ENCODE measurements at places on chromosomes 4 and X.

DNA sequence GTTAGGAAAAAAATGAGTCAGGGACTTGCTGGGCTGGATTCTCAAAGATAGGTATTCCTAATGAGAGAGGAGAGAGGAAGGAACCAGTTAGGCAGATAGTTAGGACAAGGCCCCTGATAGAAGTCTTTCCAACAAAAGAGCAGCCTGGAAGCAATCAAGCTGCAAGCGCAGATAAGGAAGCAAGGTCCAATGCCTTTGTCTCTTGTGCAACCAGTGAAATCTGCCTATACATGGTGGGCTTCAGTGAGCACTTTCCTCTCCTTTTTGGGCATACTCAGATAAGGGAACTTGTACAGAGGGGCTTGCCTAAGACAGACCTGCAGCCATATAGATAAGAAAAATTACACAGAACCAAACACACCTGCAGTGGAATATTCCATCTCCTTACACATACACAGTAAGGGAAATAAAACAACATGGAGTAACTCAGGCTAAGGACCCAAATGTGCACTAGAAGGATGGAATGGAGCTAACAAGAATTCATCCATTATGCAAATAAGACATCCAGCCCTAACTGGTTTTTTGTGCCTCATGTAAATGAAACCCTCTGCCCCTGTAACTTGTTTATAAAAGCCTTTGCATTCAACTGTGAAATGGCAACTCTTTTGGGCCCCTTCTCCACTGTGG lies 68.8 kb downstream of the PCDH18 start:
- DNase-seq, result no peak

GRCh38 chrX:13499736-13500135 lies 69.7 kb upstream of the EGFL6 start:
- DNase-seq, result no peak

- no peak for DNase-seq
Measured at GRCh38 chrX:124506066-124506465, 159.7 kb downstream of the SH2D1A start.

DNA sequence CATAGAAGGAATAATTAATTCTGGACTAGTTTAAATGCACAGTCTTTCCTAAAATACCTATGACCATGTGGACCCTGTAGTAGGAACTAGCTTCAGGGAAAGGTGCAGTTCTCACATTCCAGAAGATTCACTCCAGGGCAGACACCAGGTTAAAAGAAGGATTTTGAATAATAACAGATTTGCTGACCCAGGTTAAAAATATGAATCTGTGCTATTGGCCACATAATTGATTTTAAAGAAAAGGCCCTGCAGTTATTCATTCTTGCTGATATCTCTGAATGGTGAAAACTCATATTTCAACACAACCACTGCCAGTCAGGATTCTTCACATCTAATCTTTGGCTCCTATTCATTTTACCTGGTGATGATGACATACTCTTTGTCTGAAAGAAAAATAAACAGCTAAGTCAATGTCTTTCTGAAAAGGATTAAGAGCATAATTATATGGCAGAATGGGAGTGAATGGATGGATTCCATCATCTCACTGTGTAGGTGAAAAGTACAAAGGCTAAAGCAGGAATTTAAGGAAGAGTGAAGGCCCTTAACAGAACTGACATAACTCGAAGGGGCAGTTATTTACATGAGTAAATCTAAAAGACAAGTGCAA lies 432.8 kb downstream of the PDGFC start:
- DNase-seq, result no peak

- DNase-seq, result no peak
Measured at GRCh38 chrX:1533058-1533457, 3.9 kb downstream of the P2RY8 start.

DNA sequence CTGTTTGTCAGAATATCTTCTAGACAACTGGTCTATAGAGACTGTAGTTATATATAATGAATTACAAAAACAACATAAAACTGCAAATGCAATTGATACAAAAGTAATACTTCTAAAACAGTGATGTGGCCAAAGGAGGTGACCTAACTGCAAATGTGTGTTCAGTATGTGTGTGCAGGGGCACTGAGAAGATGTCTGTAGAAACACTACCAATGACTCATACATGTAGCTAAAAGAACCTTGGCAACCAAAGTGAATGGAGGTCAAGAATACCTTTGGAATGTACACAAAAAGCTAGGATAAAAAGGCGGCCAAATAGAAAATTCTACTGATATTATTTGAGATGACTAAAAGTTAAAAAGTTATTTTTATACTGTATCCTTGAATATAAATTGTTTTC lies 261.8 kb downstream of the CAMK2D start:
- DNase-seq, result no peak

GRCh38 chr4:78567500-78568060 lies 16.0 kb downstream of the ANXA3 start:
- DNase-seq, result no peak

- peak; percentile 4 for DNase-seq
Measured at GRCh38 chr4:661881-662761, 12.0 kb downstream of the ATP5ME start.

- no peak for DNase-seq
Measured at GRCh38 chrX:53476371-53476770, 42.2 kb upstream of the HSD17B10 start.

DNA sequence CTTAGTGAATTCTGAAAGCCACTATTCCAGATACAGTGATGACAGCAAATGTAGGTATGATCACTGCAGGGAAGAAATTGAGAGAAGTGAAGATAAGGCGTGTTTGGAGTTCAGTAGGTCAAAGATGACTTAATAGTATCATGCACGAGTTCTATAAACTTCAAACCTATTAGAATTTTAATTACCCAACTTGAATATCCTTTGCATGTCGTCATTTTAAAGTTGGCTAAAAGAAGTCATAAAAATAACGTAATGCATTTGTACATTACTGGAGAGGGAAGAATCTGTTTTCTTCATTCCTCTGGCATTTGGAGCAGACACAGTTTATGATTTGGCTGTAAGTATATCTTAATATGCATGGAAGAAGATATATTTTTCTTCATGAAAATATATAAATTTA lies 68.6 kb upstream of the MXRA5 start:
- no peak for DNase-seq

- no peak for DNase-seq
Measured at GRCh38 chr4:53932796-53933610, 131.4 kb downstream of the CHIC2 start.

- no peak for DNase-seq
Measured at GRCh38 chr4:67918428-67918827, 34.6 kb upstream of the TMPRSS11D start.

GRCh38 chrX:46770000-46770816 lies 11.3 kb upstream of the SLC9A7 start:
- no peak for DNase-seq

DNA sequence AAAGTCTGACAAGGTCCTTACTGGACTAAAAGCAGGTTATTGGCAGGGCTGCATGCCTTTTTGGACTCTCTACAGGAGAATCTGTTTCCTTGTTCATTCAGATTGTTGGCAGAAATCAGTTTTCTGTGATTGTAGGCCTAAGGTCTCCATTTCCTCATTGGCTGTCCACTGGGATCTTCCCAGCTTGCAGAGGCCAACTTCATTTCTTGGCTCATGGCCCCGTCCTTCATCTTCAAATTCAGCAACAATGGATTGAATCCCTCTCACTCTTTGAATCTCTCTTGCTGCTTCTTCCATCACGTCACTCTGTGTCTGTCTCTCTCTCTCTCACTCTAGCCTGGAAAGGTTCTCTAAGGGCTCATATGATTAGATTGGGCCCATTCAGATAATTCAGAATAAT lies 14.9 kb upstream of the GLUD2 start:
- no peak for DNase-seq

- no peak for DNase-seq
Measured at GRCh38 chr4:55215087-55215486, 89.7 kb upstream of the KDR start.

- DNase-seq, result no peak
Measured at GRCh38 chr4:5954056-5954760, 61.3 kb upstream of the CRMP1 start.

DNA sequence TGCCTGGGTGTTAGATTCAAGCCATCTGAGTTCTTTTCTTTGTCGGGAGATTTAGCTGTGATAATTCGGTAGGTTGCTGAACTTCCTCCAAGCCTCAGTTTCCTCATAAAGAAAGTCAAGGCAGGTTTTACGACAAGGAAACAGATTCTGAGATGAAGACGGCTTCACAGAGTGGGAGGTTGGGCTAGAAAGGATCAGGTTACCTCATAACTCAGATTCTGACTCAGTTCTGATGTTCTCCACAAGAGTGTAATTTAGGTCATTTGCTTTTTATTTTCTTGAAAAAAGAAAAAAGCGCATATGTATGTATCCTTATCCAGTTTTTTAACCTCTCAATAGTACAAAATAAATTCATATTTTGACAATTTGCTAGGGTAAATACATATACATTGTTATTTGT lies 47.2 kb upstream of the ELOVL6 start:
- DNase-seq, result no peak

DNA sequence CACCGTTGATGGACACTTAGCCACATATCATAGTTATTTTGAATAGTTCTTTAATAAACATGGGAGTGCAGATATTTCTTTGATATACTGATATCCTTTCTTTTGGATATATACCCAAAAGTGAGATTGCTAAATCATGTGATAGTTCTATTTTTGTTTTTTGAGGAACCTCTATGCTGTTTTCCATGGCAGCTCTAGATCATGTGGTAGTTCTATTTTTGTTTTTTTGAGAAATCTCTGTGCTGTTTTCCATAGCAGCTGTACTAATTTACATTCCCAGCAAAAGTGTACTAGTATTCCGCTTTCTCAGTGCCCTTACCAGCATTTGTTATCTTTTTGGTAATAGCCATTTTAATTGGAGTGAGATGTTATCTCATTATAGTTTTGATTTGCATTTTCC lies 3.6 kb downstream of the SH3BGRL start:
- DNase-seq, result no peak

- DNase-seq, result no peak
Measured at GRCh38 chr4:87409420-87409939, 12.9 kb upstream of the NUDT9 start.

DNA sequence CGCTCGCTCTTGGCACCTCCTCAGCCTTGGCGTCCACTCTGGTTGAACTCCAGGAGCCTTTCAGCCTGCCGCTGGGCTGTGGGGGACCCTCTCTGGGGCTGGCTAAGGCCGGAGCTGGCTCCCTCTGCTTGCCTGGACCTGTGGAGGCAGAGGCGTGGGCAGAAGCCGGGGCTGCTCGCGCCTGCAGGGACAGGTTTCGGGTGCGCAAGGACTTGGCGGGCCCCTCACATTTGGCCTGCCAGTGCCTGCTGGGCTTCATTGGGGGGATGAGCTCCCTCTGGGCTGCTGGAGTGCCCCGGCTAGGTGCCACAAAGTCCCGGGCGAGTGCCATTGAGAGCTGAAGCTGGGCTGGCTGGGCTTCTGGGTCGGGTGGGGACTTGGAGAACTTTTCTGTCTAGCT lies 371.7 kb downstream of the FAM133A start:
- no peak for DNase-seq

DNA sequence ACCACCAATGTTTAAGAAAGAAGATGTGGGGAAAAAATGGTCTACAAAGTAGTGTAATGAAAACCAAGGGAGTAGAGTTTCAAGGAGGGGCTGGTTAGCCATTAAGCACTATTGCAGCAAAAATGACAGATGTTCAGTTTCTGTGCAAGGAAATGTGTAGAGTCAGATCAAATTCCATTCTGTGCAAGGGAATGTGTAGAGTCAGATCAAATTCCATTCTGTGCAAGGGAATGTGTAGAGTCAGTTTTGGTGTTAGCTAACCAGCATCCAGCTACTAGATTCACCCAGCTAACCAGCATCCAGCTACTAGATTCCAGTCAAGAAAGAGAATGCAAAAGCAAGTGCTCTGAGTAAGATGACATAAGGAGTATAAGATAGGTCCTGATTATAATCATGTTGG lies 208.8 kb downstream of the COX18 start:
- DNase-seq, result no peak

DNA sequence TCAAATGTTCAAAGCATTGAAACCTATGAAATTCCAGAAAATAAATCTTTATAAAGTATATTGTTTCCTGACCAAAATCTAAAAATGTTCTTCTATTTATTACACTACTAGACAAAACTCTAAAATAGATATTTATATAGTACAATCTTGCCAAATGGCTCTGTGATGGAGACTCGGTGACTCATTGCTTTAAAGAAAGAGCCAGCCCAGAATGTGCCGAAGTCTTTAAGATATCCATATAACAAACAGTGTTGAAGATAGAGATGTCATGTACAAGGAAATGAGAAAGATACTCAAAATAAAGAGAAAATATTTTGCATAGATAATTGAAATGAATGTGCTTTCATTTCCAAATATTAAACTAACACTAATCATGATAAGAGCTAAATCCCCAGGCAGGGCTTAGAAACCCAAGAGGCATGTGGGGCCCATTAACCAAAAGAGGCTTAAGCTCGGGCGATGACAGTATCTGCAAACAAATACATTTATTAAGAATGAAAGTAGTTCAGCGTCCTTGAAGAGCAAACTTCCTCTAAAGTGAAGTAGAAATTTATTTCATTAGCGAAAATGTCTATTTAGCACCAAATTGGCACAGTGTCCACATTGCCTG lies 102.1 kb upstream of the FAM9B start:
- DNase-seq, result no peak

GRCh38 chrX:10120331-10120730 lies 36.4 kb upstream of the CLCN4 start:
- DNase-seq, result no peak

GRCh38 chr4:65911720-65912119 lies 241.4 kb upstream of the EPHA5 start:
- DNase-seq, result no peak

DNA sequence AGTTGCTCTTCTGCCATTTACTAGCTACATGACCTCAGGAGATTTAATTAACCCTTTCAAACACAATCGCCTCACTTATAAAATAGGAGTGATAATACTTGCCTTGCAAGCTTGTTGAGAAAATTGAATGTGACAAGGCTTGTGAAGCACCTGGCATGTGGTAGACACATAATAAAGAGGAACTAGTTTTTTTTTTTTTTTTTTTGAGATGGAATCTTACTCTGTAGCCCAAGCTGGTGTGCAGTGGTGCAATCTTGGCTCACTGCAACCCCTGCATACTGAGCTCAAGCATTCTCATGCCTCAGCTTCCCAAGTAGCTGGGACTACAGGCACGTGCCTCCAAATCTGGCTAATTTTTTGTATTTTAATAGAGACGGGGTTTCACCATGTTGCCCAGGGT lies 73.7 kb upstream of the STIM2 start:
- peak; percentile 58 for DNase-seq

DNA sequence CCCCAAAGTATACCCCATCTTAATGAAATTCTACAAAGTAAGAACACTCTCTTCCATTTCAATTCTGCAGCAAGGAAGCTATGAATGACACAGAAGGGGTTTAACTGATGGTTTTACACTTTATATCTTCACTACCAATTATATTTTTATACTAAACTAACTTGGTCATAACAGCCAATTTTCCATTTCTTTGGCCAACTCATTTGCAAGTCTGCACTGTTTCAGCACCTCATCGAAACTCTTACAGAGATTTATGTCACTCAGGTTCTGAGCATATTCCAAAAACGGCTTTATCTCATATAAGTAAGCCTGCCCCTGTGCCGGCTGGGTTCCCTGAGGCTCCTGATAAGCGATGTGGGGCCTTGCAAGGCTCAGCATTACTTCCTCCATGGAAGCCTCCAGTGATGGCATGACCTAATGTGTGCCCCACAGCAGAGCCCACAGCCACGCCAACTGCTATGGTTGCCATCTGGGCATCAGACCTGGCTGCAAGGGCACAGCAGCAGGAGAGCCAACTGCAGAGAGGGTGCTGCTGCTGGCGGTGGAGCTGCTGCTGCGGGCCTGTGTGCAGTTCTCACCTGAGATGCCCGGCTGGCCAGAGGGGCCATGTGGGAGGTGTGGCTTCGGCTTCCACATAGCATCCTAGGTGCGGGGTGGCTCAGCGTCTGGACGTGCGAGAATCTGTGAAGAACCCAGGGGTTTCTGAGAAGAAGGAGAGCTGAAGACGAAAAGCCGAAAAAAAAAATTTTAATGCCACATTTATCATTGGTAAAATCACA lies 13.4 kb upstream of the IBSP start:
- DNase-seq, result no peak
